ENCODE measurements at places on chromosomes 3 and 15. TPM values are rescaled to one million over a fixed set of nuclear protein-coding genes. Genes with fewer than 3 reads are reported as not detected.

GATM gene
- total RNA-seq = 1.3 TPM

NSUN3 gene
- total RNA-seq = 15.3 TPM

TMEM212 gene
- total RNA-seq = not detected

NLGN1 gene
- not detected for total RNA-seq

CHRNA3 gene
- not detected for total RNA-seq

Data from activated CD4-positive, alpha-beta memory T cell treated with anti-CD3 and anti-CD28 coated beads for 36 hours (primary cell).